ENCODE measurements at places on chromosomes 7 and 10. TPM values are rescaled to one million over a fixed set of nuclear protein-coding genes. Genes with fewer than 3 reads are reported as not detected.

Gene PRF1
- not detected for total RNA-seq

Gene CACNA2D1
- total RNA-seq, result 28.0 TPM

Gene MYOF
- 30.2 TPM for total RNA-seq

Gene CPVL
- 106 TPM for total RNA-seq

Gene EBLN1
- not detected for total RNA-seq

Gene AKR1C4
- total RNA-seq, result not detected

Gene MSRB2
- 13.7 TPM for total RNA-seq

Gene HABP2
- not detected for total RNA-seq

Gene FAM25G
- not detected for total RNA-seq

Gene CLEC2L
- total RNA-seq, result not detected

Gene TLX1
- not detected for total RNA-seq

Gene FANK1
- total RNA-seq, result 20.8 TPM

Gene CUL1
- 56.0 TPM for total RNA-seq

Gene SLC26A4
- 0.19 TPM for total RNA-seq

Gene CRTAC1
- total RNA-seq, result not detected

Gene OLAH
- not detected for total RNA-seq

- no peak for DNase-seq
Measured at GRCh38 chr10:126565871-126566270, 104.6 kb downstream of the C10orf90 start.

GRCh38 chr10:114953047-114953446 lies 15.1 kb downstream of the TRUB1 start:
- no peak for DNase-seq

DNA sequence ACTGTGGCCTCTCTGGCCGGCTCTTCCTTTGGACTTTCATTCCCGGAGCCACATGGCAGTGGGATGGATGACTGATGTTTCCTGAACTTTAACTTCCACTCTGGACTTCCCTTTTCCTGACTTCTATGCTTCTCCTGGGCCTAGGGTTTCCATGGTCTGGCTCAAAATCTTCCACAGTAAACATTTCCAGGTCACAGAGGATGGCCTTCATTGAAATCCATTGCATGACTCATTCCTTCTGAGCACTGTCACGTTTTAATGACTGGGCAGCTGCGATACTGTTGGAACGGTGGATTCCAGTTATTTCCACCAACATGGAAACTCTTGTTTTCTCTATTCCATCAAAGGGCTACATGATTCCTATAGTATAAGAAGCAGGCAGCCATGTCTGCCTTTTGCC lies 24.4 kb upstream of the ZNF273 start:
- peak; percentile 43 for DNase-seq

DNA sequence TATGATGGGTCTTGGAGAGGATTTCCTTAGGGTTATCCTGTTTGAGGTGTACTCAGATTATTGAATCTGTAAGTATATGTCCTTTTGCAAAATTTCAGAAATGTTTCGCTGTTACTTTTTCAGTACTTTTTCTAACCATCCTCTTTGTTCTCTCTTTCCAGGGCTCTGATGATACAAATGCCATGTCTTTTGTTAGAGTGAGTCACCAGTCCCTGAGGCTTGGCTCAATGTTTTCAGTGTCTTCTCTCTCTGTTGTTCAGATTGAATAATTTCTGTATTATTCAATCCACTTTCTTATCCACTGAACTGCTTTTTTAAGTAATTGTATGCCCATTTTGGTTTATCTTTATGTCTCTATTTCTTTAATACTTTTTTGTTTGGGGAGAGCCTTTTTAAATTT lies 449.4 kb downstream of the TNS3 start:
- DNase-seq, result no peak

DNA sequence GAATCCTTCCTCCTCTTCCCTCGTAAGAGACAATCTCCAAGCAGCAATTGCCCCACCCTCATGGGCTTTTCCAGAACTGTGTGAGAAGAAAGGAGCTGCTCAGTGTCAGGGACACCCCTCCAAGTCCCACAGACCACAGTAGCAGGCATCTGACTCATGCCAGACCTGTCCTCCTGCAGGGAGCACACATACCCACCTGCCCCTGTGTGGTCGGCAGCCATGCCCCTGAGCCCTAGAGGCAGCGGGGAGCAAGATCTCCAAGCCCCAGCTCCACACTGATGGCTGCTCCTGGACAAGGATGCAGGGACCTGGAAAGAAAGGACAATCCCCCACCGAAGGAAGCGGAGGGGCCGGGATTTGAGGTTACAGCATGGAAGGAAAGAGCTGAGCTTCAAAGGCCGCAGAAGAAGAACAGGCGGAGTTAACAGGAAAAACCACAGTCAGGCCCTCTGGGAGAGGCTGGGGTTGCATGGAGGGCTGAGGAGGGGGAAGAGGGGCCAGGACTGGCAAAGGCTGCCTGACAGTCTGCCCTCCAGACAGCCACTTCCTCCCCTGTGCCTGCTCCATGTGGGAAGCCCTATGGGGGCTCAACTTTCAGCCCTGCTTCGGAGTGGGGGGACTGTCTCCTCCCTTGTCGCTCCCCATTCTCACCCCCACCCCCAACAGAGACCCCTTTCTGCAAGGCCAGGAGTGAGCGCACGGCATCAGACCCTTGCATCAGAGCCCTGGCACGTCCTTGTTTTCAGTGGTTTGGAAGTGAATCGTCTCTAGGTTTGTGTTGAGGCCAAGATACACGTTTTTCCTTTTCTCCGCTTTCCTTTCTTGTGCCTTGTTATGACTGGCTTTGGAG lies 46.8 kb downstream of the ASB13 start:
- no peak for DNase-seq

GRCh38 chr7:18639711-18640110 lies 144.2 kb downstream of the HDAC9 start:
- no peak for DNase-seq

- DNase-seq, result no peak
Measured at GRCh38 chr7:96982586-96982985, 22.8 kb upstream of the DLX6 start.

DNA sequence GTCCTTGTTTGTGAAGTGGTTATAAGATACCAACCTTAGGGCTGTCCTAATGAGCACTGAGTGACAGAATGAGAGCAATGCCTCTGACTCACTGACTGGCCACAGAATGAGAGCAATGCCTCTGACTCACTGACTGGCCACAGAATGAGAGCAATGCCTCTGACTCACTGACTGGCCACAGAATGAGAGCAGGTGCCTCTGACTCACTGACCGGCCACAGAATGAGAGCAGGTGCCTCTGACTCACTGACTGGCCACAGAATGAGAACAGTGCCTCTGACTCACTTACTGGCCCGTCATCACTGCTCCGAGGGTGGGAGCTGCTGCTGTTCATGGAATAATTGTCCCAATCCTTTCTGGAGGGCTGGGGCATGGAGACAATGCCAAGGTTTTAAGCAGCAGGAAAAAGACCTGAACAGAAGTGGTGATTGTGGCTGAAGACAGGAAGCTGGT lies 265.2 kb upstream of the PPP2R2D start:
- peak; percentile 26 for DNase-seq

GRCh38 chr7:4156190-4156589 lies 525.9 kb upstream of the FOXK1 start:
- no peak for DNase-seq

- no peak for DNase-seq
Measured at GRCh38 chr10:66190413-66190812, 735.4 kb upstream of the LRRTM3 start.

DNA sequence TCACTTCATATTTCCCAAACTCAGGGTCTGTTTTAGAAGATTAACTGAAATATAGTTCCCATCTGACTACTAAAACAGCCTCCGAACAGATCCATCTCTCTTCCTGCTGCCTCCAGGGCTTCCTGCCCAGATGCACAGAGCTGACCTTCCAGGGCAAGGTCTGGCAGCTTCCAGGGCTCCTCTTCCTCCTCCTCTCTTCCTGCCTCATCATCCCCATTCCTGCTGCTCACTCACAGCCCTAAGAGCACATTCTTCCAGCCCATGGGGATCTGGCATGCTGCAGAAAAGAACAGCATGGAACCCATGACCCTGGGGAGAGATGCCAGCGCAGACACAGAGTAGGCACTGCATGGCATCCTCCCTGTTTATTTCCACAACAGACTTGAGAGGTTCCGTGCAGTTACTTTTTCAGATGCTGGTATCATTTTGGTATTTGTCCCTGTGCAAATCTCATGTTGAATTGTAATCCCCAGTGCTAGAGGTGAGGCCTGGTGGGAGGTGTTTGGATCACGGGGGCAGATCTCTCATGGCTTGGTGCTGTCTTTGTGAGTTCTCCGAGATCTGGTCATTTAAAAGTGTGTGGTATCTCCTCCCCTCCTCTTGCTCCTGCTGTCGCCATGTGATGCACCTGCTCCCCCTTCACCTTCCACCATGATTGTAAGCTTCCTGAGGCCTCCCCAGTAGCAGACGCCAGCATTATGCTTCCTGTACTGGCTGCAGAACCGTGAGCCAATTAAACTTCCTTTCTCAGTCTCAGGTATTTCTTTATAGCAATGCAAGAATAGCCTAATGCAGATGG lies 4.4 kb downstream of the PKD1L1 start:
- DNase-seq, result no peak

DNA sequence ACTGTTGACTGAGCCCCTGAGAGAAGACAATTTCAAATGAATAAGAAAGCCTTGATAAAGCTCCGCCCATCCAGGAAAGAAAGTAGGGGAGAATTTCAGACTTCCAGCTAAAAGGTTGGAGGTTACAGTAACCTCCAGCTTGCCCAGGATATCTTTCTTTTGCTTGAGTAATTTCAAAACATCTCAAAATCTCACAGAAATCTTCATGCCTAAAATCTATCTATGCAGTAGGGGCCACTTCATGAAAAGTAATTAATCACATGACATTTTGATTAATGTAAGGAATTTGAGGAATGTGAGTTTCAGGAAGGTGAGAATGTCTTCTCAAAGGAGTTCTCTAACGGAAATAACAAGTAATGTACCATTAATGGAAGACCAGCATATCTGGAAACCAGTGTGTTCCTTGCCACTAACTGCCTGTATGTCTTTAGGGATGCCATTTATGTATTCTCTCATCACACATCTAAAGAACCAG lies 24.2 kb downstream of the TRIL start:
- no peak for DNase-seq

- DNase-seq, result no peak
Measured at GRCh38 chr7:154306036-154306435, 253.8 kb downstream of the DPP6 start.

DNA sequence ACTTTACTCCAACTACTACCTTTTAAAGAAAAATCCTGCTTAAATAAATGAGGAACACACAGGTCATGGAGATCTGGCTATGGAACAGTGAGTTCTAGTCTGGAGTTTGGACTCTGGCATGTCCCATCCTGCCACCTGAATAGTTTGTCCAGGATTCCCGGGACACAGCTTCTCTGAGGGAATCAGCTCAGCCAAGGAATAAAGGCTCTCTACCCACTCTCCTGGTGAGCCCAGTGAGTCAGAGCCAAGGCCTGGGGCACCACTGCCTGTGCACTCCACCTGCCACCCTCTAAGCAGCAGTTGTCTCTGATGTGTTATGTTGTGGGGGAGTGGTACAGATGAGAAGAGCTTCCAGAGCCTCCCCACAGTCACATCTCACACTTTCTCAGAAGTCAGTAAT lies 113.5 kb downstream of the HTR5A start:
- no peak for DNase-seq

DNA sequence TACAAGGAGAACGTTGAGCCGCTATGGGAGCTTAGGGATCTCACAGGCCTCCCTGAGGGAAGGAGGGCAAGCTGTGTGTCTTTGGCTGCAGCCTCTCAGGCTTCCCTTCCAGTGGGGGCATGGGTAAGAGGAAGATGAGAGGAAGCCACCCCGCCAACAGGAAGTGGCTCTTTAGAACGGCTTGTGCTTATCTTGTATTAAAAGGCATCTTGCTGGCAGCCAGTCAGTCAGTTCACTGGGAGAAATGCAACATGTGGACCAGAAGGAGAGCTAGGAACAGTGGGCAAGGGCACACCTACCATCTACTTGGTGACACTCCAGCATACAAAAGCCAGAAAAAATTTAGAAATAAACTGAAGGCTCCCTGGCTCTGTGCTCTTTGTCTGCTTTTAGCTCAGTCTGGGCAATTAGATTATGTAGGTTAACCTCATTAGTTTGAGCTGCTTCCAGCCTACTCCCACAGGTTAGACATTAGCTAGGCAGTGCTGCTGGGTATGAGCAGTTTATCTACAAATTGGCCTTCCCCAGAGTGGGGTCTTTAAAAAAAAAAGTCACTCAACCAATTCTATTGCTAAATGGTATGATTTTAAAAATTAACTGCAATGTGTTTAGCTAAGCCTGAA lies 595.9 kb downstream of the KCNMA1 start:
- DNase-seq, result no peak

DNA sequence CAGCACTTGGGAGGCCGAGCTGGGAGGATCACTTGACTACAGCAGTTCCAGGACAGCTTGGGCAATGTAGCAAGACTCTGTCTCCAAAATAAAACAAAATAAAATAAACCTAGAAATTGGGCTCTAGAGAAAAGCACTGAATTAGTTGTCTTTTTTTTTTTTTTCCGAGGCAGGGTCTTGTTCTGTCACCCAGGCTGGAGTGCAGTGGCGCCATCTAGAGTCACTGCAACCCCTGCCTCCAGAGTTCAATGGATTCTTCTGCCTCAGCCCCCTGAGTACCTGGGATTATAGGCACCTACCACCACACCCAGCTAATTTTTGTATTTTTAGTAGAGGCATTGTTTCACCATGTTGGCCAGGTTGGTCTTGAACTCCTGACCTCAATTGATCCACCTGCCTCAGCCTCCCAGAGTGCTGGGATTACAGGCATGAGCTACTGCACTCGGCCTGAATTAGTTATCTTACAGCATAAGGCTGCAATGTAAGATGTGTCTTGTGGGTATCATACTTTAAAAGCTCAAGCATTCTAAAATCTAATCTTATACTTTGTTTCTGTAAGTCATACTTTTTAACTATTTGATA lies 12.8 kb downstream of the MEIG1 start:
- no peak for DNase-seq

DNA sequence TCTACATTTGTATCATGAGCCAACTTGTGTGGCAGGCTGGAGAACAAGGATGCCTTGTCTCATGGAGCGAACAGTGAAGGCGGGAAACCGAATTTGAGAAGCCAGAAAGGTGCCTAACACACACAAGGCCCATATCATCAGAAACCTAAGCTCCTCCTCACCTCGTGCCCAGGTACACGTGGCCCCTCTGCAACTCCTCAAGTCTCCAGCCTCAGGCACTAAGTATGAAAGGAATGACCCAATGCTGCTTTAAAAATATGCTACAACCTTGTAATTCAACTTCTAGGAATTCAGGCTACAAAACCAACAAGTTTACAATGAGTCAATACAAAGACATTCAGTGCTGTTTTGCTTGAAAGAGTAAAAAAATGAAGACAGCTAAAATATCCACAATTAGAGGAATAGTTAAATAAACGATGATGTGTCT lies 95.7 kb downstream of the CDK6 start:
- peak; percentile 85 for DNase-seq

- peak; percentile 7 for DNase-seq
Measured at GRCh38 chr7:112938863-112939573, 147.6 kb downstream of the GPR85 start.

DNA sequence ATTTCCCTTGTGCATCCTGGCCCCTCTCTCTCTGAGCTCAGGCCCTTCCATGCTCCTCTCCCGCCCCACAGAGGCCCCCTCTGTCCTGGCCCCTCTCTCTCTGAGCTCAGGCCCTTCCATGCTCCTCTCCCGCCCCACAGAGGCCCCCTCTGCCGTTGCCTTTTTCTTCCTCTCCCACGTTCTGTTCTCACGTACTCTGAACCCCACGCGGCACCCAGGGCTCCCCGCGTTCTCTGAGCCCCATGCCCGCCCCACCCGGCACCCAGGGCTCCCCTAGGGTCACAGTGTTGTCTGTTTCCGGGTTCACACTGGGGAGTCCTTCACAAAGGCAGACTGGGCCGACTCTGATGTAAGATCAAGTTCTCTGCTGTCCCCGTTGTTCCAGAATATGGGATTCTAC lies 336.8 kb downstream of the DNAJB6 start:
- DNase-seq, result no peak

Data from H4 (cell line).